Amniotic stem cell (primary cell): ENCODE measurements at places on chromosomes 3 and 15.

DNA sequence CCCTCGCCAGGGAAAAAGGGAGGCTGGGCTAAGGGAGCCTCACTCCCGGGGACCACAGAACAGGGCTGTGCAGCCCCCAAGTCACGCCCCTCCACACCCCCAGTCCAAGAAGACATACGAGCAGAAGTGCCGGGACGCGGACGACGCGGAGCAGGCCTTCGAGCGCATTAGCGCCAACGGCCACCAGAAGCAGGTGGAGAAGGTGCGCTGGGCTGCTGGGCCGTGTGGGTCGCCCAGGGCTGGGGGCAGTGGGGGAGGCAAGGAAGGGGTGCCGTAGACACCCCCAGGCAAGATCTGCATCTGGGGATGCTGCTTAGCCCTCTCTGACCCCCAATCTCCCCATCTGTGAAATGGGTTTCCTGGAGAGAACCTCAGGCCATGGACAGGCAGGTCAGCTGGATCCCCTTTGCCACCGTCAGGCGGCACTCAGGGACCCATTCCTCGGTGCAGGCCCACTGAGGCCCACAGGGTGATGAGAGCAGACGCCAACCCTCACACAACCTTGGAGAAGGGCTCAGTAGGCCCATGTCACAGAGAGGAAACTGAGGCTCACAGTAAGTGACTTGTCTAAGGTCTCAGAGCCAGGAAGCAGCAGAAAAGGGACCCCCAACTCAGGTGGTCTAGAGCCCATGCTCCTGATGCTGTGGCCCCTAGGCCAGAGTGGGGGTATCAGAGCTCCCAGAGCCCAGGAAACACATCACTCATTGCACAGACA lies 33.7 kb downstream of the PSTPIP1 start:
- DNase-seq: no peak

- DNase-seq: no peak
These were observed 23.0 kb upstream of the SV2B start for GRCh38 chr15:91077029-91077428.

DNA sequence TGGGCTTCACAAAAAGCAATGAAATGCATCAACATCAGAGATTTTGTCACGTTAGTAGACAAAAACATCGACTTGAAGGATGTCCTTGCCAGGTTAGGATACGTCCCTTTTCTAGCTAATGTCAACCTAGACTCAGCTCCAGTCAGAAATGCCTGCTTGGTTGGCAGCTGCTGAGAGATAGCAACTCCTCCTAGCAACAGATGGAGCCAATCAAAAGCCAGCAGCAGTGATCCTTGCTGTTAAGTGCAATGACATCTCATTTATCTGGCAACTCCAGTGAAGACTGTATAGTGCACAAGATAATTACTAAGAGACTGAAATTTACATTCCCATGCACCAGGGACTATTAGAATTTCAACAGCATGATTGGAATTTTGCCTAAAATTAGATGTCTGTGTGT lies 424.1 kb downstream of the FGF12 start:
- no peak for DNase-seq

DNA sequence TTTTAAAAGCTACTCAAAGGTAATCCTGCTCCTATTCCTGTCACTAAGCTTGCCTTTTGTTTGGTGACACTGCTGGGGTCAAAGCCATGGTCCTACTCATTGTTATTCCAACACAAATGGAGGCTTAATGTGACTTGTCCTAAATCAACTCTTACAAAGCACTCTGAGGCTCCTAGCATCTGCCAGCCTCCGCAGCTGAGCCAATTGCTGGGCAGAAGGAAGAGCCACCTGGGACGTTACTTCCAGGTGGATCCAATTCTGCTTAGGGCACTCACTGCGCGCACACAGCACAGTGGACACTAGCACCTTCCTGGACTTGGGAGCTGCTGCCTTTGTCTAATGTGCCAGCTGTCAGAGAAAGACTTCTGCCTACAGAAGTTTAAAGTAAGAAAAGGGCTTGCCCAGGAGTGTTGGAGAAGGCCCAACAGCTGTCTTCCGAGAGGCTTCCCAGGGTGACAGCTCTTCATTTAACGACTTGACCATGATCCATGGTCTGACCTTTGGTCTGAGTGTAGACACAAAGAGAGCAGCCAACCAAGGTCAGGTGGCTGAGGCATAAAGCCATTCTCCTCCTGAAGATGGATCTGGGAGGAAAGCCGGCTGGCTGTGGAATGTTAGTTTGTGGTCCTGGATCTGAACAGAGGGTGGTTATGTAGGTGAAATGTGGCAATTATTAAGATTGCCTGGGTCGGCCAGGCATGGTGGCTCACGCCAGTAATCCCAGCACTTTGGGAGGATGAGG lies 102.2 kb downstream of the AQP9 start:
- DNase-seq: no peak

GRCh38 chr3:53046171-53047170 lies 598 bp upstream of the SFMBT1 start:
- DNase-seq: no peak

- DNase-seq: no peak
These were observed 99.8 kb downstream of the SERPINI1 start for GRCh38 chr3:167835359-167835758.

DNA sequence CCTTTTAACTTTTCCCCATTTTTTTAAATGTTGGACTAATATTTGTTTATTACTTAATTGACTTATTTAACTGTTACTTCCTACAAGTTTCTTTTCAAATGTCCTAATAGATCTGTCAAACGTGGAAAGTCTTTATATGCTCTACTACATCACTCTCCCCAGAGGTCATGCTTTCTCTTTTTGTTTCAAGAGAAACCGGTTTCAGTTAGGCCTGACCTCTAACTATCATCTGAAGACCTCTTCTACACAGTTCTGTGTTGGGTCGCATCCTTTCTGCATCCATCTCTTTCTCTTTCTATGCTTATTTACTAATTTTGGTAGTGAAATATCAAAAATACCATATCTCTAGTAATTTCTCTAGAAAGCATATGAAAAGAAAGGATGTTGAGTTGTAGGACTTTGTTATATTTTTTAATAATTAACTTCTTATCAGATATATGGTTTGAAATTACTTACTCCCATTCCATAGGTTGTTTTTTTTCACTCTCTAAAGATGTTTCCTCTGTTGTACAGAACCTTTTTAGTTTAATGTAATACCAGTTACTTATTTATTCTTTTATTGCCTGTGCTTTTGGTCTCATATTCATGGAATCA lies 781.2 kb upstream of the ARPP21 start:
- no peak for DNase-seq

GRCh38 chr3:66667263-66667662 lies 166.4 kb upstream of the LRIG1 start:
- DNase-seq: no peak

- DNase-seq: no peak
These were observed 6.5 kb downstream of the ALG3 start for GRCh38 chr3:184242297-184242685.

- DNase-seq: no peak
These were observed 5.2 kb upstream of the MANF start for GRCh38 chr3:51379746-51380455.

GRCh38 chr15:44971036-44971435 lies 14.5 kb downstream of the TERB2 start:
- DNase-seq: no peak

GRCh38 chr15:100926971-100927756 lies 8.0 kb downstream of the LRRK1 start:
- DNase-seq: no peak

DNA sequence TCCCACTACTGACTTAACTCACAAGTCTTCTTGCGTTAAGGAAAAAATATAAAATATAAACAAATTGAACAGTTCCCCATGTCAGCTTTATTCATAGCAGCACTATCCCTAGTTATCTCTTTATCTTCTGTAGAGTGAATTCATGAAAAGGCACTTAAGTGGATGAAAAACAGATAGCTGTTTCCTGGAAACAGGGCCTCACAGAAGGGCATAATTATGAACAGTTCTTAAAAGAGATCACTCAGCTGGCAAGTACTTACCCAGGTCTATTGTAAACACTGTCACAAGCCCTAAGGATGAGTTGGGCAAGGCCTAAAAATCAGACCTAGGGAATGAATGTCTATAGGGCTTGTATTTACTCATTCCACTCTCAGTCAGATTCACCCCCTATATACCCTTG lies 10.7 kb downstream of the MB21D2 start:
- no peak for DNase-seq

DNA sequence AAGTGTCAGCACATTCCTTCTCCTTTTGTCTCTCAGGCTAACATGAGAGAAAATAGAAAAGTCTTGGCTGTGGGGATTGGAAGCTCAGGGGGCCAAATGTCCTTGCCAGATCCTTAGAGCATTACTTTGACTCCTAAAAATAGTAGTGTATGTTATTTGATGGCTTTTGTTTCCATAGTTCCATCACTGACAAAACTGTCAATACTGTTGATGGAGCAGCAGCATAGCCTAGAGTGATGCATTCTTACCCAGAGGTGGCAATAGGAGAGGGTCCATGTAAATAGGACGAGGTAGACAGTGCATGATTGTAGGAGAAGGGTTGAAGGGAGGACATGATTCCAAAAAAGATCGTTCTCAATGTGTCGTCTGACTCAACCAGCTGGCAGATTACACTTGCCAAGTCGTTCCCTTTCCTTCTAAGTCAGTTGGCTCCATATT lies 282.7 kb upstream of the TPRG1 start:
- DNase-seq: no peak

DNA sequence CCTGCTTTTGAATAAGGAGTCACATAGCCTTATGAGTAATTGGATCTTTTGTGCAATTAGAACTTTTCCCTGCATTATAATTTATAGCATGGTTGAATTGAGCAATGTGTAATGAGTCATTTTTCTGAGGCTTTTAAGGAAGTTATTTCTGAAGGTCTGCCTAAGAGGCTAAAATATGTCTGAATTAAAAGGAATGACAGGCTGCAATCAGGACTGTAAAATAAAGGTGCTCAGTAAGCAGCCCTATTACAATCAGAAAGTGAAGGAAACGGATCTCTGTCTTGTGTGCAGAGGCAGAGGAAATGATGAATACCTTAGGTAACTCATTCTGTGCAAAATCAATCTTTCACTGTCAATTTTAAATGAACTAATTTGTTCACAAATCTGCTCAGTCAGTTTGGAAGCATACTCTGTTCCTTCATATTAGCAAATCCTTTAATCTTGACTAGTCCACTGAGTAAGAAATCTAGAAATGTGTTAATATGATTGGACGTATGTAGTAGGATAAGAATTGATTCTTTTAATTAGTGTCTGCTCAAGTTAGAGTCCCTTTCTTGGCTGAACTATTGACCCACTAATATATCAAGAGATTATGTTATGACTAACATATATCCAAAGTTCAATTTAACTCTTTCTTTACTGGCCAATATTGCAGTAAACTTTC lies 290.1 kb downstream of the ZIC1 start:
- DNase-seq: peak; percentile 14

DNA sequence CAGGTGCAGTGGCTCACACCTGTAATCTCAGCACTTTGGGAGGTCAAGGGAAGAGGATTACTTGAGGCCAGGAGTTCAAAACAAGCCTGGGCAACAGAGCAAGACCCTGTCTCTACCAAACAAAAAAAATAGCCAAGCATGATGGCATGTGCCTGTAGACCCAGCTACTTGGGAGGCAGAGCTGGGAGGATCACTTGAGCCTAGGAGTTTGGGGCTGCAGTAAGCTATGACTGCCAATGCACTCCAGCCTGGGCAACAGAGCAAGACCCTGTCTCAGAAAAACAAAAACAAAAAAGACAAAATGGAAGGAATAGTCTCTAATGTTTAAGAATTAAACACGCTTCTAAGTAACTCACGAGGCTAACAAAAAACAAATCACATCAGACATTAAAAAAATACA lies 106.5 kb downstream of the DLG1 start:
- DNase-seq: no peak

DNA sequence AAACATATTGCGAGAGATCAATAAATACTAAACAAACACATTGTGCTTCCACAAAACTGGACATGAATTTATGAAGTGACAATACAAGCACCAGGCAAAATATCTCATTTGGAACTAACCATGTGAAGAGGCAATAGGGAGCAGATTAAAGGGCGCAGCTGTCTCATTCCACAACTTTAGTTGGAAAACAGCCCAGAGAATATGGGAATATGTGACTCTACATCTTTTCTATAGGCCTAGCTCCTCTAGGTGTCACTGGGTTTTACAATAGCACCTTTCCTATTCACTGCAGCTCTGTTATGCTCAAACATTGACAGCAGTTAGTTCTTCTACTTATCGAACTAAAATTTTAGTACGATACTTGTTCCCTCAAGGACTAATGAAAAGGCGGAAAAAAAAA lies 866.3 kb upstream of the GBE1 start:
- no peak for DNase-seq

DNA sequence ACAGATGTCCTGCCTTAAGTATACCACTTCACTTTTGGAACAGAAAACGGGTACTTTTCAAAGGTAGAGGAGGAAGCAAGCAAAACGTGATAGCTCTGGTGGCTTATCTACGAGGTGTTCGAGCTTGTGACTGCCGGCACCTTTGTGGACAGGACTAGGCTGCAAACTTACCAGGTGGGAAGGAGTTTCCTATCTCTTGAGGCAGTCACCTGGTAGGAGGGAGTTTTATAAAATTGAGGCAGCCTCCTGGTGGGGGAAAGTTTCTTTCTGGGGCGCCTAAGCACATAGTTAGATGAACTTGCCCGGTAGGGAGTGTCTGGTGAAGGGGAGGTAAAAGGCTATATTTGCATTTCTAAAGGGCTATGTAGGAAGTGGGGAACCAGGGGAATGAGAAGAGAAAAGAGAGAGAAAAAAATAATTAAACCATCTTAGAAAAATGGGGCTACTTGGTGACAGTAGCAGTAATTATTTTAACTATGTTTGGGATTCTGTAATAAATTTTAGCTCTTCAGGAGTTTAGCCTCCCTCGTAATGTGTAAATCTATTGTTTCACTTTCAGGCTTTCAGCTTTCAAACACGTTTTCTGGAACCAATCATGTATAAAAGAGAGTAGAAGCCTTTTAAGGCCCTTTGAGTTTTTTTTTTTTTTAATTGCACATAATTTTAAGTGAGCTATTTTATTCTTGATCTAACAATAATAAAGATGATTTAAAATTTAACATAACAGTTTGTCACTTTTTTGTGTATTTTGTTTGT lies 131.0 kb downstream of the IL5RA start:
- no peak for DNase-seq
